ENCODE measurements at places on chromosomes 1 and 21. TPM values are rescaled to one million over a fixed set of nuclear protein-coding genes. Genes with fewer than 3 reads are reported as not detected.

DNA sequence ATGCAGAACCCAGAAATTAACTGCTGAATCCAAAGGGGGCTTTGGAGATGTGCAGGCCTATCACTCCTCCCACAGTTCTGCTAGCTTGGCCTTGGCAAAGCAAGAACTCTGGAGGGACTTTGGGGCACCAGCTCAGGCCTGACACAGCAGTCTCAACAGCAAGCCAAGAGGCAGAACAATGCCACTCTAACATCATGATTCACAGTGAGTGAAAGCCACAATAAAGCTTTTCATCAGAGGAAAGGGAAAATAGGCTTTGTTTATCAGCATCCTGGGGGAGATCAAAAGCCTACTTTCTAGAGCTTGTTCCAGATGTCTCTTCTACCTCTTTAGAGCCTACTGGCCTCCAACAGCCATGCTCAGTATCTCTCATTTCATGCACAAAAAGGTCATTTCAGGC is 283.4 kb downstream of the KCNH1 start:
- no peak overlapping the region for H3K27ac ChIP-seq
- no peaks in the 10 kb centered on the region for H3K36me3 ChIP-seq
- H3K27me3 ChIP-seq, result peaks cover 3% of the 10 kb centered on the region
- no peak overlapping the region for H3K4me3 ChIP-seq
- no peak for DNase-seq

DNA sequence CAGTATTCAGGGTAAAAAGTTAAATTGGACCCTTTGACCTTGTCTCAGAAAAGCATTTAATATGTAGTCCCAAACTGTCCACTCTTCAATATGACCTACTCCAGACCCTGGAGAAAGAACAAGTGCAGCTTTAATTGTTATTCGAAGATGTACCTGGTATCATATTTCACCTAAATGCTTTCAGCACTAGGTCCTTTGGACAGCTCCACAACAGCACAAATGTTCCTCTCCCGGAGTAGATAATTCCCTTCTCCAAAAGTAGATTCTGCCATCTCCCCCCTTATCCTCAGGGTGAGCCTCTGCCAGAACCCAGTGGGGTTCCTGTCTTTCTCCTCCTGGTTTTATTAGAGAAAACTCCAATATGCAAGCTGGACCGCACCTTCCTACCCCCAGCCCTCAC is 104.5 kb upstream of the AJAP1 start:
- no peaks in the 10 kb centered on the region for H3K36me3 ChIP-seq
- H3K4me3 ChIP-seq, result no peak overlapping the region
- H3K4me1 ChIP-seq, result no peaks in the 10 kb centered on the region
- H3K27ac ChIP-seq, result no peak overlapping the region
- peaks cover 4% of the 10 kb centered on the region for H3K27me3 ChIP-seq
- DNase-seq, result no peak

- no peak for DNase-seq
- no peak overlapping the region for H3K27ac ChIP-seq
- H3K4me3 ChIP-seq, result no peak overlapping the region
- H3K36me3 ChIP-seq, result no peaks in the 10 kb centered on the region
- H3K4me1 ChIP-seq, result peaks cover 6% of the 10 kb centered on the region
Observed at GRCh38 chr1:175563236-175563895, 180.0 kb downstream of the TNR start.

The LAMC2 gene
- total RNA-seq, result 9.9 TPM

The NUF2 gene
- 15.4 TPM for total RNA-seq

DNA sequence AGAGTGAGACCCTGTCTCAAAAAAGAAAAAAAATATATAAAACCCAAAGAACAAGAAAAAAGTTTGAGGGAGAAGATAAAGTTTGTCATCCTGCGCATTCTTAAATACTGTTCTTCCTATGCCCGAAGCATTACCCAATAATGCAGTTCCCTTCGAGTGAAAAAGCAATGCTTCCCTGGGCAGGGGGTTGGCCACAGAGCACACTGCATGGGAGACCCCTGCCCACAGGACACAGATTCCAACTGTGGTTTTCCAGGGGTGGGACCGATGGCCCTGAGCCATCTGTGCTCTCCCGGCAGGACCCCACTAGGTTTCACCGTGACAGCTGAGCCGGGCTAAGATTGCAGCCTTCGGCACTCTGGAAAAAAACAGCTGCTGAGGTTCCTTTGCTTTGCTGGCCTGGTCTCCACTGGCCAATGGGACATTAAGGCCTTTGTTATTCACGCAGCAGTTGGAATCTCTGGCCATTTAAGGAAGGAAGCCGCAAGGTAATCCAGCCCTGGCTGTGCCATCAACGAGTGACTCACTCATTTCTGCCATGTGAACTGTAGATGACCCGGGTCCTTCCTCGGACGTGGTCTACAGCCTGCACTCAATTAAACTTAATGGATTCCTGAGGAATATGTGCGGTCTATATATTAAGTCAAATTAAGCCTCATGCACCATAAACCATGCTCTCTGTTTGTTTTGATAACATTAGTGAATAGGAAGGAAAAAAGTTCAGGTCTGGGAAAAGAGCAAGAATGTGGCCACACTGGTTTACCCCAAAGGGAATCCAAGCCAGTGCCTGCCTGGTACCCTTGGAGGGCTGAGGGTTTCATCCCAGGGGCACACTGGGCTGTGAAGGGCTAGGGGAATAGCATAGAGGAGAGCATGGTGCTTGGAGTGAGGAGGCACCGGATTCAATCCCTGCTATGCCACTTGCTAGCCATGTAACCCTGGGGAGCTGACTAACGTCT is 163.2 kb downstream of the ZBTB18 start:
- H3K4me3 ChIP-seq, result peak overlapping the region; percentile 49
- no peaks in the 10 kb centered on the region for H3K36me3 ChIP-seq
- peaks cover 69% of the 10 kb centered on the region for H3K4me1 ChIP-seq
- no peak for DNase-seq

GRCh38 chr1:117606649-117607430 is 992 bp downstream of the TENT5C start:
- no peak for DNase-seq
- no peaks in the 10 kb centered on the region for H3K36me3 ChIP-seq
- peak overlapping the region; percentile 84 for H3K4me3 ChIP-seq
- peak overlapping the region; percentile 77 for H3K27ac ChIP-seq

- peaks cover 73% of the 10 kb centered on the region for H3K27me3 ChIP-seq
- no peak within 1 kb of the TSS for H3K27ac ChIP-seq
- no peaks in the 10 kb centered on the region for H3K36me3 ChIP-seq
- DNase-seq, result peak; percentile 19
Observed at GRCh38 chr1:86156566-86157455, at the start of gene COL24A1. Gene COL24A1 (minus strand): TSS chr1:86156772. CDS start chr1:86156396, 376 bp downstream.

All from mesothelial cell of epicardium (in vitro differentiated cells).